ENCODE measurements at places on chromosomes 3 and 15.

- DNase-seq, result no peak
These were observed 55.9 kb downstream of the SERP1 start for GRCh38 chr3:150490277-150490986.

DNA sequence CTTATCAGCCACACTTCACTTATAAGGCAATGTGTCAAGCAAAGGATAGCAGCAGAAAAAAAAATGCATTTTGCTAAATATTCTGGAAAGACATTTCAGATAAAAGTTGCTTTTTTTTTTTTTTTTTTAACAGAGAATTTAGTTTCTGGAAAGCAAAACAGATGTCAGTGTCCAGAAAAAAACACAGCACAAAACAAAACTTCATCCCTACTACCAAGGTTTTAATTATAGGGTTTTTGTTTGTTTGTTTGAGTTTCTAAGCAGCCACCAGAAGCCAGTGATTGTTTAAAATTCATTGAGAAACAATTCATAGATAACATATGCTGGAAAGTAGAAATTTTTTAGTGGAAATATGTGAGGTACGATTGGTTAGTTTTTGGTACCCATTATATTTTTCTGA lies 1202.7 kb downstream of the OTOL1 start:
- no peak for DNase-seq

DNA sequence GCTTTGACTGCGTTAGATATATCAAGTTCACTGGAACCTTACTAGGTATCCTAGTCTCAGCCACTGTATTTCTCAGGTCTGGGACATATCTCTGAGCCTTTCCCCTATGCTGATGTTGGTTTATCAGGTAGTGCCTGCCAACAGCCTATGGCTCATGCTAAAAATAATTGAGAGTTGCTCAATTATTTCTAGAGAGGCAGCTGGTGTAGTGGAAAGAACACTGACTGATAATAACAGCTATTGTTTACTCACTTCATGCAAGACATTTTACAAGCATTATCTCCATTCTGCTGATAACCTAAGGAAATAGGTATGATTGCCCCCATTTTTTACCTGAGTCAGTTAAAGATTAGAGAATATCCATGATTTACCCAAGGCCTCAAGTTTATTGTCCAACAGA lies 231.4 kb downstream of the LRRN1 start:
- DNase-seq, result no peak

GRCh38 chr3:38102444-38102814 lies 34.5 kb downstream of the ACAA1 start:
- no peak for DNase-seq

GRCh38 chr3:172286548-172287148 lies 161.6 kb downstream of the GHSR start:
- no peak for DNase-seq

GRCh38 chr15:42932833-42933515 lies 12.4 kb upstream of the TTBK2 start:
- DNase-seq, result no peak

- no peak for DNase-seq
These were observed 8.6 kb downstream of the TM6SF1 start for GRCh38 chr15:83115831-83116565.

- DNase-seq, result no peak
These were observed 98.2 kb downstream of the SRGAP3 start for GRCh38 chr3:9151240-9151639.

DNA sequence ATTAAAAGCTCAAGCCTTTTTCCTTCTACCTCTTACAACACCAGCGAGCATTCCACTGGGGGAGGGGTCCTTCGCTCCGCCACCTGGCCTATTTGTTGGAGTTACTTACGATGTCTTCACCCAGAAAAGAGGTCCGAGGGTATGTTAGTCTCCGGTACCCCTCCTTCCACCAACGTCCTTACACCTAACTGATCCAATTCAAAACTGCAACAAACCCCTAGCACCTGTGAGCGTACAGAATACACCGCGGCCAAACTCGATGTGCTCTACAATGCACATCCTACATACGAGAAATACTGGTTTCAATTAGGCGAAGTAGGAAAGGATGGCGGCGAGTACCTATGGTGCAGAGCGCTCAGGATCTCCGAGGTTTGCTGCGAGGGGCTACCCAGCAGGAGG lies 944 bp downstream of the SLITRK3 start:
- DNase-seq, result no peak

DNA sequence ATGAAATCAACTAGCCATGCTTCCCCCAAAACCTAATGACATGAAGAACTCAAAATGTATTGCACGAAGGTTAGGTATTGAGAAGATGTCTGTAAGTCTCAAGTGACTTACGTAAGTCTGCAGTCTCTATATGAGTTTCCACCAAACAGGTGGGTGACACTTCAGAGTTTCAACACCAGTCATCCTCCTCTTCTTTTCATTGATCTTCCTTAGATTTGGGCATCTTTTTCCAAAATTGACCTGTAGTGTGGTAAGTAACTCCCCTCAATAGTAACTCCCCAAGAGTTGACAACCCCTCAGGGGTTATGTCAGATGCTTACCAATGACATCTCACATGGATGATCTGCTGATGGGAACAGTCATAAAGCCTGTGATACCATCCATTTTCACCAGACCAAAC lies 46.1 kb downstream of the GPR176 start:
- no peak for DNase-seq

All from NCI-H446 treated with DMSO at 0.1 percent for 48 hours (cell line).